H1 (cell line): ENCODE measurements at places on chromosomes 3 and 15. TPM values are rescaled to one million over a fixed set of nuclear protein-coding genes. Genes with fewer than 3 reads are reported as not detected.
A peak's percentile ranks its signal among the peaks of the same experiment; 100 is the strongest.

DNA sequence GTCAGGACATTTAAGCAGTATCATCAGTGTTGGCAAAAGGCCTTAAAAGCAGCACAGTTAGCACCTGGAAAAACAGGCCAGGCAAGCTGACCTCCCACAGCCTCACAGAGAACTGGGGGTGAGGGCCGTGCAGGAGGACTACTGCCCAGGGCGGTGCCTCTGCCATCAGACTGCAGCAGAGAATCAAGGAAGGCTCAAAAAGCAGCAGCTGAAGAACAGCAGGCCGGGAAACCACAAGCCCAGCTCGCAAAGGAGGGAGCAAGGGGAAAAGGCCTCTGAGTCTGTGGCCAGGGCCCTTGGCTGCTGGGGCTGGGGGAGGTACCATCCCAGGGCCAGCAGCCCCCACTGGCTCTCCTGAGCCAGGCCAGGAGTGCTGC, 84.2 kb downstream of the SEC22A start:
- no peaks in the 10 kb centered on the region for H3K27me3 ChIP-seq
- peaks cover 34% of the 10 kb centered on the region for H3K36me3 ChIP-seq
- H3K4me1 ChIP-seq: no peaks in the 10 kb centered on the region
- no peak overlapping the region for H3K4me3 ChIP-seq
- no peak for DNase-seq

GRCh38 chr15:66560856-66561525, 4.8 kb downstream of the LCTL start:
- H3K27me3 ChIP-seq: no peaks in the 10 kb centered on the region
- no peak for DNase-seq
- no peaks in the 10 kb centered on the region for H3K4me1 ChIP-seq
- H3K27ac ChIP-seq: no peak overlapping the region
- no peaks in the 10 kb centered on the region for H3K36me3 ChIP-seq

- H3K27ac ChIP-seq: no peak overlapping the region
- H3K4me3 ChIP-seq: no peak overlapping the region
- no peak for DNase-seq
Observed at GRCh38 chr3:46410669-46411068, 3.6 kb downstream of the CCRL2 start.

GRCh38 chr15:57377478-57377847, 1.2 kb downstream of the CGNL1 start:
- peaks cover 5% of the 10 kb centered on the region; the same call in 1 of the 2 replicates for H3K27me3 ChIP-seq
- peaks cover 9% of the 10 kb centered on the region for H3K4me1 ChIP-seq
- no peak for DNase-seq
- H3K4me3 ChIP-seq: peak overlapping the region; percentile 59; the same call in 1 of the 2 replicates

GRCh38 chr3:123453675-123454074, 4.8 kb upstream of the ADCY5 start:
- no peak for DNase-seq
- H3K27ac ChIP-seq: no peak overlapping the region
- peaks cover 2% of the 10 kb centered on the region; the same call in 1 of the 2 replicates for H3K4me1 ChIP-seq
- no peaks in the 10 kb centered on the region for H3K36me3 ChIP-seq

GRCh38 chr3:113685956-113686721, 10.3 kb downstream of the USF3 start:
- DNase-seq: no peak
- H3K27ac ChIP-seq: no peak overlapping the region
- H3K4me3 ChIP-seq: no peak overlapping the region
- no peaks in the 10 kb centered on the region for H3K36me3 ChIP-seq
- no peaks in the 10 kb centered on the region for H3K27me3 ChIP-seq

DNA sequence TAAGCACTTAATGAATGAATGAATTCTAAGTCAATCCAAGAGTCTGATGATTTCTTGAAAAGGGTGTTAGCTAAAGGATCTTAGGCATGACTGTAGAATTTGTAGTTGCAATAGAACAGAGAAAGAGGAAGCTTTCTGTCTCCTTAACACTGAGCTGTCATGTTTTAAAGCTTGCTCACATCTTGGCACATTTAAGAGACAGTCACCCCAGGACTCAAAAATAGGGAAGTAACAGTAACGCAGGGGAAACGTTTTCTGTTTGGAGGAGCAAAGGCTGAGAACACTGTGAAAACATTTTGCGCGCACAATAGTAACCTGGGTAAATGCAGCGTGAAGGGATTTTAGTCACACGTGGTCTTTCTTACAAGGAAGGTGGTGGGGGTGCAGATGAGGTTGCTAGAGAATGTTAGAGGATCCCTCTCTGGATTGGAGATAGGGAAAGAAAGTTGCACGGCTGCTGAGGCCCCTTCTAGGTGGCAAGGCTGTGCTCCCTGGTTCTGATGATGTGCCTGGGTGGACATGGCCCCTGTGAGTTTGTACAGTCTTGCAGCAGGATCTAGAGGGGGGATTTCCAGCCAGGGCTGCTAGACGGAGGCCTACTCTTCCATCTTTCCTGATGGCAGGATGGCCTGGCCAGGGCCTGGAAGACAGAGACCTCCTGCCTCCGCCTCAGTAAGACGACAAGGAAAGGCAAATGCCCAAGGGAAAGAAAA, 12.0 kb downstream of the STARD5 start:
- peaks cover 4% of the 10 kb centered on the region; the same call in 1 of the 2 replicates for H3K36me3 ChIP-seq
- no peaks in the 10 kb centered on the region for H3K27me3 ChIP-seq
- no peak overlapping the region for H3K4me3 ChIP-seq
- H3K27ac ChIP-seq: no peak overlapping the region
- DNase-seq: no peak

DNA sequence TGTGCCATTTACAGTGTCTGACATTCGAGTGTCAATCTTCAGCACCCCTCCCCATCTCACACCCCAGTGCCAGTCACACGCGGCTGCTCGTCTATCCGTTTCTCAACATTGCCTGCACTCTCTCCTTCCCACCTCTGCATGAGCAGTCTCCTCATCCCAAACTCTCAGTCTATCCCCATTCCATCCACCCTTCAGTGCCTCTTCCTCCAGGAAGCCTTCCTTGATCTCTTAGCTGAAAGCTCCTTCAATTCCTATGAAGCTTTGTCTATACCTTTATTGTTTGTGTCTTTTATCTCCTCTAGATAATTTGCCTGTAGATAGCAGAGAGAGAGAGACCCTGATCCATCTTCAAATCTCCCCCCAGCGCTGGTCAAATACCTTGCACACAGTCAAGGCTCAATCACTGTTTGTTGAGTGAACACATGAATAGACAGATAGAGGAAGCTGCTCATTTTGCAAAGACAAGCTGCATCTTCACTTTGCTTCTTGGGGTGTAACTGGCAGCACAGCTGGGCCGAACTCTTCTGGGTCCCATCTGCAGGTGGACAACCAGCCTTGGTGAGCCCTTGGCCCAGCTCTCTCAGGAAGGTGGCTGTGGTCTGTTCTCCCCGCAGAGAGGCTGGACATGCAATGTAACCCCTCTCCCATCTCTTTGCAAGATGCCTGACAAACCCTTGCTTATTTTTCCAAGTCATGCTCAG, 52.8 kb downstream of the ITGA11 start:
- no peaks in the 10 kb centered on the region for H3K27me3 ChIP-seq
- H3K27ac ChIP-seq: no peak overlapping the region
- H3K4me3 ChIP-seq: no peak overlapping the region
- no peaks in the 10 kb centered on the region for H3K4me1 ChIP-seq

CACNA2D3 gene
- total RNA-seq: 1.8 and 2.2 TPM in 2 replicates

WDR93 gene
- total RNA-seq: not detected in 2 replicates

LEKR1 gene
- total RNA-seq: not detected in 2 replicates

KLHL18 gene
- total RNA-seq: 30.9 and 31.7 TPM in 2 replicates
